ENCODE measurements at places on chromosomes 2 and 18.

DNA sequence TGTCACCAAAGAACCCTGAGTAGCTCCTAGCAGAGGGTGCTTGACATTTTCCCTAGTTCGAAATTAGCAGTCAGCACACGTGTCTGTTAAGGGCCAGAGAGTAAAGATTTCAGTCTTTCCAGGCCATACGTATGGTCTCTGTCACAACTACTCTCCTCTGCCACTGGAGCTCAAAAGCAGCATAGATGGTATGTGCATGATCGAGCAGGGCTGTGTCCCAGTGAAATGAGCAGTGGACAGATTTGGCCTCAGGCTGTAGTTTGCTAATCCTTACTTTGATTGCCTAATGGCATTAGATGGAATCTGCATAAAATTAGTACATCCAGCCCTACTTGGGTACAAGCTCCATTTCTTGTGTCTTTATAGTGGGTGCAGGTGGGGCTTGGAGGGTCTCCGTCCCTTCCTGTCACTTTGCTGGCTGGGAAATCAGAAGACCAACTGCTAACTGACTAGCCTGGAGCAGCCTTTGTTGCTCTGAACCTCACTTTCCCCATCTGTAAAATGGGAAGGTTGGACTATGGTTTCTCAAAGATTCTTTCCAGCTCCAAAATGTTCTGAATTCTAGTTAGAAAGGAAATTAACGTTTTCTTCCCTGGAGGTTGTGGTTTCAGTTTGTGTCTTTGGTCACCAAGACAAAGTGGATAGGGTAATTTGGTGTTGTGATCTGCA lies 108.5 kb downstream of the GLI2 start:
- DNase-seq, result no peak

- no peak for DNase-seq
Observed at GRCh38 chr2:118177884-118178283, 89.6 kb downstream of the INSIG2 start.

DNA sequence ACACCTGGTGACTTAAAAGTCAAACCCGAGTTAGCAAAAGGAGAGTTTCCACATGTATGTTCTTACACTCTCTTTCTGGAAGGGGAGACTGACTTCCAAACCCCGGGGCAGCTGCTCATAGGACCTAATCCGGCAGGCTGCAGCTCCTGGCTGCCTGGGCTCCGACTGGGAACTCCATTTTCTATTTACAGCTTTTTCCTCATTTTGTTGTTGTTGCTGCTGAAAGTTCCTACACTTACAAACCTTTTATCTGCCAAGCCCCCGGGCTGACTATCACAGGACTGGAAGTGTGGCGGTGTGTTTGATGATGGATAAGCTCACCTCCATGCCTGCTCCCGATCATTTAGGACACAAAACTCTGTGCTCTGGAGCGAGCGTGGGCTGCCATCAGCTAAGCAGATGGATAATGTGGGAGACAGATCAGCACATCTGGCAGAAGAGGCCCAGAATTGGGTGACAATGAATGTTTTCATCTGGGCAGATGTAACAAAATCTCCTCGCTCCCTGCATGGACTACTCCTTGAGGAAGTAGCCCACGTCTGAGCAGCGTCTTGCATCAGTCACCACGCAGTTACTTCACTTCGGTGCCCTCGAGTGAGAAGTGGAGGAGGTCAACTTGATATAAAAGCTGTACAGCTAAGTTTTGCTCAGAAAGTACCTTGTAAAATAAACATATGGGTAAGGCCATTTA lies 114.4 kb upstream of the COPS8 start:
- DNase-seq, result no peak

DNA sequence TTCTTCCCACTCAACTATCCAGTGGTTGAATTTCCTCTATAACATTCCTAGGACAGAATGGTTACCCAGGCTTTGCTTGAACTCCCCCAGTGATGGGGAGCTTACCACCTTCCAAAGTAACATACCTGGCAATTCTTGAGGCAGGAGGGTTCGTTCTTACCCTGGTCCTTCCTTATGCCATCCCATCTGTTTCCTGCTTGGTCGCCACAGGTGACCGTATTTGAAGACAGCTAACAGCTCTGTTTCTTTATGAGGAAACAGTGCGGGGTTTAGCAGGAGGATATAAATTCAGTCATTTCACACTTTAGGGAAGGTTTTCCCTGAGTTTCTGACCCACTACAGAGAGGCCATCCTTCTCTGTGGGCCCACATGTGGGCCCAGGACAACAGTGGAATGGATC lies 42.6 kb downstream of the FOSL2 start:
- DNase-seq, result no peak

DNA sequence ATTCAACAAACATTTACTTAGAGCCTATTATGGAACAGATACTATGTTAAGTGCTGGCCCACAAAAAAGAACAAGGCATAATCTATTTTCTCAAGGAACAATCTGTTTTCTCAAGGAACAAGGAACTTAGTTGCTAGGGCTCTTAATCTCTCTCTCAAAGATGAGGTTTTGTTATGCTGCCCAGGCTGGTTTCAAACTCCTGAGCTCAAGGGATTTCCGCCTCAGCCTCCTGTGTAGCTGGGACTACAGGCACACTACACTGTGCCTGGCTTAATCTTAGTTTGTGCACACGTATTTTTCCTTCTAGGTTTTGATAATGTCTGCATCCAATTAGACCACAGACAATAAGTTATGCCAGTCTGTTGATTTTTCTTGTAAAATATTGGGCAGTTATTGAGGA lies 89.5 kb downstream of the PTH2R start:
- no peak for DNase-seq

DNA sequence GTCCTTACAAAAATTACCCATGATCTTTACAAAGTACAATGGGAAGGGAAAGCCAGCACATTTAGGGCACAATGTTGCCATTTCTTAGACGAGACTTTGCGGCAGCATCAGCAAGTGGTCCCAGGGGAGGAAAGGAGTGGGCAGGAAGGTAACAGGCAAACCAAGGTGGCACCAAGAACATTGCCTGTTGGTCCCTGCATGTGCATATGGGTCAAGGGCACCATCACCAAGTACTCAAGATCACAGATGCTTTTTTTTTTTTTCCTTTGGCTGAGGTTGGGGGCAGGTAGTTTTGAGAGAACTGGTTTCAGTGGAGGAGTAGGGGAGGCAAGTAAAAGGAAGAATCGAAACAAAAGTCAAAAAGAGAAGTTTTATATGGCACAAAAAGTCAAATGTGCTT lies 752 bp upstream of the CYTIP start:
- DNase-seq, result no peak

DNA sequence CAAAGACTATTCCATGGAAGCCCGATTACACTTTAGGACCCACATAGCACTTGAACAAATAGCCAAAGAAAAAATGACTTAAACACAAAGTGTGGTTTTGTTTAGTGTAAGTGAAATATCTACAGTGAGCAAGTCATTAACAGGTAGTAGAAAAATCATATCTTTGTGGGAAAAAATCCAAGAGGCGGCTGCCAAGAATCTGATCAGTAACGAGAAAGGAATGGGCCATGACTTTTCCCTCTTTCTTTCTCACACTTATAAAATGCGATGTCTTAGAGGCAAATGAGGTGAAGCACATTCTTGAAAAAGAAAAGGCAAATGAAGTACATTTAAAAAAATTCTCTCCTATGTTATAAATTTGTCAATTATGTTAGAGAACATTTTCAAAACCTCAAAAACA lies 12.9 kb upstream of the GEMIN6 start:
- no peak for DNase-seq

DNA sequence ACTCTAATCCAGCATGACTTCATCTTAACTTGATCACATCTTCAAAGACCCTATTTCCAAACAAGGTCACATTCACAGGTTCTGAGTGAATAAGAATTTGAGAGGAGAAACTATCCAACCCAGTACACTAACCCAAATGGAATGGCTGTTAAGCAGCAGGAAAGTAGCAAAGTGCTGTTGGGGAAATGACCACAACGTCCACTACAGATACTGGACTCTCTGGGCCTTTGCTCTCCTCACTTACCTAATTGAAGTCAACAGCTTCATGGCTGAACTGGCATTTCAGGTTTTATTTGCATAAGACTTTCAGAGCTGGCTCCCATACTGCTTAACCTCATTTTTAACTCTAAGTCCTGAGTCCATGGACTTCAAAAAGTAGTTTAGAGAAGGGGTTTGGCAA lies 38.0 kb upstream of the ACVR2A start:
- DNase-seq, result no peak

- no peak for DNase-seq
Observed at GRCh38 chr2:229270551-229271410, at the start of gene PID1. Gene PID1, minus strand, starts transcription at chr2:229271287. Its CDS starts 244 bp downstream, at chr2:229271043.

- no peak for DNase-seq
Observed at GRCh38 chr18:57085371-57085770, 61.5 kb upstream of the BOD1L2 start.

GRCh38 chr2:64941801-64942200 lies 47.4 kb upstream of the SLC1A4 start:
- no peak for DNase-seq

GRCh38 chr18:12839526-12840196 lies 44.4 kb downstream of the PTPN2 start:
- no peak for DNase-seq

DNA sequence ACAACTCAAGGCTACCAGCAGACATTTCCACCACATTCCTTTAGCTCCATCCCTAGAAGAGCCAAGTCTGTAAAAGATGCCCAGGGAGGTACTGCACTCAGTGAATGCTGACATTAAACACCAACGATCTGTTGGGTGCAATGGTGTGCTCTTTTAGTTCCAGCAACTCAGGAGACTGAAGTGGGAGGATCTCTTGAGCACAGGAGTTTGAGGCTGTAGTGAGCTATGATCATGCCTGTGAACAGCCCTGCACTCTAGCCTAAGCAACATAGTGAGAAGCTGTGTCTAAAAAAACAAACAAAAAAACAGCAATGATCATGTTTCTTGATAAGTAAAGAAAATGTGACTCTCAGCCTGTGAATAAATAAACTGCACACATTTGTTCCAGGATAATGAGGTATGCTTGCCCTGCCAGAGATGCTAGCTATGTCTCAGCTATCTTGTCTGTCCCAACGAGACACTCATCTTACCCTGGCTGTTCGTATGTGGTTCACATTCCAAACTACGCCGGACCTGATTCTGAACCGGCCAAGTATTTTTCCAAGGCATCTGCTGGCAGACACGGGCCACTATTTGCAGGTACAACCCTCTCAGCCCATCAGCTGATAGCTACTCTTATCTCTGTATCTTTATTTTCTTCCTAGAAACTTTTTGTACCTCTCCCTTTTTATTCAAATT lies 21.8 kb downstream of the TMEM182 start:
- DNase-seq, result no peak

DNA sequence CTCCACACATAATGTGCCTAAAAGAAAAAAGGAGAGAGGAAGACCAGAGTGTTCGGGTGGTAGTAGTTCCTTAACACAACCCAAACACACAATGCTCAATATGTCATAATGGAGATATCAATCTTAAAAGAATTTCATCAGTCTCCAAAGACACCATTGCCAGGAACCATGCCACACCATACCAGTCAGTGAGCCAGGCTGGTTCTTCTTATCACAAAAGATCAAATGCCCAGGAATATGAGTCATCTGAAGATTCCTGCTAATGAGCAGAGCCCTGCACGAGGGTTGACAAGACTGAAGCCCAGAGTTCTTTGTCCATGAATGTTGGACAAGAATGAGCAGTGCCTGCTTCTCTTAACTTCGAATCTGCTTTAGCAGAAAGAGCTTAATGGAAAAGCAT lies 262.3 kb downstream of the ZNF516 start:
- no peak for DNase-seq

GRCh38 chr2:71756280-71756906 lies 303.0 kb downstream of the DYSF start:
- no peak for DNase-seq

DNA sequence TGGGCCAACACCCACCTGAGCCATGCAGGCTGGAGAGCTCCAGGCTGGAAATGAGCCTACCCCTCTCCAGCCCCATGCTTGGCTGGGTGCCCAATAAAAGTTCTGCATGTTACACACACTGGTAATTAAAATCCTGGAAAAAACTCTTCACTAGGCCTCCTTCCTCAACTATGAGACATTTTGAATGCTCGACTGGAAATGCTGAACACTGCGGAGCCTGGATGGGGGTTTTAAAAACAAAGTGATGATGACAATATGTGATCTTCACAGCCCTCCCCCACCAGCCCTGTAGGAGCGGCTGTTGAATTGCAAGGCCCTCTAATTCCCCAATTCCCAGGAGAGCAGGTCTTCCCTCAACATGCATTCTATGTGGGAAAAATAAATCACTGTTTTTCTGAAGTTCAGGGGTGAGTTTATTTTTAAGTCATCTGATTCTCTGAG lies 179.2 kb downstream of the TTC32 start:
- no peak for DNase-seq

DNA sequence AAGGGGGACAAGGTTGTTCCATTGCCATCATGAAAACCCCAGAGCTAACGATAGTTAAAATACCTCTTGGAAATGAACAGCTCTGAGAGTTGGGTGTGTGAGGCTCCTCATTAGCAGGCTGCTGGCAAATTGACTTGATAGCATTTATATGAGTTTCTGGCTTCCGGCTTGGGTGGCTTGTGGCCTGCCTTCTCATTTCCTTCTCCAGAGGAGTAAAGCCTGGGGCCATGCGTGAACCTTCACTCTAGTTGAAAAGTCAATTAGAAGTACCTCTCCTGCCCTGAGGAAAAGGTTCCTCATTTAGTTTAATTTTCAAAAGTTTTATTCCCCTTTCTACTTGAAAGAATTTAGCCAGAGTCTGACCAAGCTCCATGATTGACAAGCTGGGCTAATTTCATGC lies 67.1 kb downstream of the MGAT5 start:
- DNase-seq, result no peak

DNA sequence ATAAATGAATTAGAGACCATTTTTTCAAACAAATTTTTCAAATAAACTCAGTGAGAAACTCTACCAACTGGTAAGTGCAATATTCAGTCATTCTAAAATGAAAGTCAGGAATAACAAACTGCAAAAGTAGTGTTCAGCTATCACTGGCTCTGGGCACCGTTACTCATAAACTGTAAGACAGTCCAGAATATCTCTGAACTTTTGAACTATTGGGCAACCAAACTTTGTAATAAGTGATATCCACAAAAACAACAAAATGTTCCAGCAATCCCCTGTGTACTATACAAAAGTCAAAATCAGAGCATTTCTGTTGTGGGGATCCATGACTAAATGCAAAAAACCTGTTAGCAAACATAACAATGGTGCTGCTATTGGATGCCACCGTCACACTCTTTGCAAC lies 56.3 kb downstream of the SLC25A12 start:
- DNase-seq, result no peak

- DNase-seq, result no peak
Observed at GRCh38 chr2:212626371-212626918, 87.8 kb upstream of the ERBB4 start.

DNA sequence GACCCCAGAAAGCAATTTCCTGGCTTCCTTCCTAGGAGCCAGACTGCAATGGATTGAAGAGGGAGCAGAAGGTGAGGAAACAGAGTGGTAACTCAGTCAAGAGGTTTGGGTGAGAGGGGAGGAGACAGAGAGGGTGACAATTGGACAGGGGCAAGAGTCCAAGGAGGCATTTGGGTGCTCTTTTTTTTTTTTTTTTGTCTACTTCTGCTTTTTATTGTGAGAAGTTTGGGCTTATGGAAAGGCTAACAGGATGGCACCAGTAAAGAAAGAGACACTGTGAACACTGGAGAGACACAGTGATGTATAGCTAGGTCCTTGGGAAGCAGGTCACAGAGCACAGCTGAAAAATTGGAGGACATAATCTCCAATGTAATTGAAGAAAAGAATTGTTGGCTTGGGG lies 25.0 kb downstream of the CYBRD1 start:
- DNase-seq, result no peak

- DNase-seq, result no peak
Observed at GRCh38 chr2:19321946-19322345, 36.5 kb downstream of the OSR1 start.

- no peak for DNase-seq
Observed at GRCh38 chr2:120620025-120620793, 115.5 kb upstream of the GLI2 start.
